ENCODE measurements at places on chromosomes 3 and 15. TPM values are rescaled to one million over a fixed set of nuclear protein-coding genes. Genes with fewer than 3 reads are reported as not detected.

DNA sequence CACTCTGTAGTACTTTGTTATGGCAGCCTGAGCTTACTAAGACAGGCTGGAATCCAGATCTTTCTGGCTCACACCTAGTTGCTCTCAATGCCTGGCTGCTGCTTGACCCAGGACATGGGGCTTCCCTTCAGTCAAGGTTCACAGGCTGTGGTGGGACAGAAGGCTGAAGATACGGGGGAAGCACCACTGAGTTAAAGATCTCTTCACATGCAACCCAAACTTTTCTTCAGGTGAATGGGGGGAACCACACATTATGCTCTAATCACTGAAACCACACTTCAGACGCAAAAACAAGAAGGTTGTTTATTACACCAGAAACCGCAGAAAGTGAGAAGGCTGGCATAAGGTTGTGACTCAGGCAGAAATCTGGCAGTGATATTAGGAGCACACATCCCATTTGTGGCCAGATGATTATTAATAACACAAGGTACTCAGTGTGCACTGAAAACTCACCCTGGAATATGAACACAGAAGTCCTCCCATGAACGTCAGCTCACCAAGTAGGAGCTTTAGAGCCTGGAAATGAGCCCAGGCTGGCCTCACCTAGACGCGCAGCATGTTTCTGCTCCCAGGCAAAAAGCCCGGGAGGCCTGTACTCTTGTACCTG is 230.5 kb upstream of the CHRNA7 start:
- no peak overlapping the region for H3K4me3 ChIP-seq
- peaks cover 13% of the 10 kb centered on the region for H3K4me1 ChIP-seq
- peaks cover 4% of the 10 kb centered on the region for H3K36me3 ChIP-seq
- H3K27me3 ChIP-seq = no peaks in the 10 kb centered on the region
- H3K27ac ChIP-seq = no peak overlapping the region

GRCh38 chr15:68642491-68642845 is 63.7 kb downstream of the CORO2B start:
- peaks cover 21% of the 10 kb centered on the region for H3K36me3 ChIP-seq
- H3K4me3 ChIP-seq = no peak overlapping the region
- DNase-seq = no peak
- no peak overlapping the region for H3K27ac ChIP-seq
- no peaks in the 10 kb centered on the region for H3K27me3 ChIP-seq

GRCh38 chr3:44584646-44585501 is at the start of gene ZNF660:
Gene ZNF660, plus strand, starts transcription at chr3:44584964. Its CDS starts 9,230 bp downstream, at chr3:44594194.
- H3K27ac ChIP-seq = peak within 1 kb of the TSS; percentile 93
- peak within 1 kb of the TSS; percentile 94 for H3K4me3 ChIP-seq
- H3K4me1 ChIP-seq = peaks cover 4% of the 10 kb centered on the region
- peaks cover 18% of the 10 kb centered on the region for H3K36me3 ChIP-seq
- peak; percentile 98 for DNase-seq

DNA sequence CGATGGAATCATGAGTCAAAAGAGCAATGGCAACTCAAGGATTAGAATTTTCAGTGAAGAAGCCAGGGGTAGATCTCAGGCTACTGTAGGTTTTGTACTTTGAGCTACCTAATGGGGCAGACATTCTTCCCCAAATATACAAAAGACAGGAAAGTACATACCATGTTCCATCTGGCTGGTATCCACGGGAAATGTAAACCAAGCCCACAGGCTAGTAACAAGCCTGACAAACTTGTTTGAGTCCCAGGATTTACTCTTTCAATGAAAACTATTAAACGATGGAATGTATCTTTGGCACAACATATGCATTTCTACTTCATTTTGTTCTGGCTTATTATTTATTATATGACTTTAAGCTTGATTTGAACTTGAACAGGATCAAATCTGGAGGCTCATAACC is 44.2 kb upstream of the GOLIM4 start:
- no peak overlapping the region for H3K27ac ChIP-seq
- no peak for DNase-seq
- H3K4me1 ChIP-seq = no peaks in the 10 kb centered on the region

GRCh38 chr3:71080517-71081083 is 502.9 kb downstream of the FOXP1 start:
- no peaks in the 10 kb centered on the region for H3K4me1 ChIP-seq
- H3K4me3 ChIP-seq = no peak overlapping the region
- no peaks in the 10 kb centered on the region for H3K36me3 ChIP-seq
- no peaks in the 10 kb centered on the region for H3K27me3 ChIP-seq

GRCh38 chr3:16802389-16802788 is 82.4 kb upstream of the PLCL2 start:
- no peak overlapping the region for H3K27ac ChIP-seq
- H3K36me3 ChIP-seq = no peaks in the 10 kb centered on the region
- H3K4me1 ChIP-seq = no peaks in the 10 kb centered on the region
- no peak overlapping the region for H3K4me3 ChIP-seq
- H3K27me3 ChIP-seq = no peaks in the 10 kb centered on the region
- DNase-seq = no peak

The UBR1 gene
- total RNA-seq = 62.4 TPM

Measured in spinal cord (tissue), 10 donors.